ENCODE measurements at places on chromosomes 2 and 18. TPM values are rescaled to one million over a fixed set of nuclear protein-coding genes. Genes with fewer than 3 reads are reported as not detected.

Gene RTP5
- 0.19 TPM for polyA plus RNA-seq

Gene DIS3L2
- polyA plus RNA-seq, result 17.1 TPM

Gene STK39
- polyA plus RNA-seq, result 9.5 TPM

Gene MDH1B
- polyA plus RNA-seq, result 0.95 TPM

Gene SPOPL
- 2.5 TPM for polyA plus RNA-seq

Gene ASNSD1
- 22.8 TPM for polyA plus RNA-seq

Gene SDC1
- polyA plus RNA-seq, result 16.1 TPM

Gene ALPI
- not detected for polyA plus RNA-seq

Gene EML6
- polyA plus RNA-seq, result 2.3 TPM

Gene YWHAQ
- polyA plus RNA-seq, result 131 TPM

Gene IL18RAP
- polyA plus RNA-seq, result 0.52 TPM

Gene TTC27
- polyA plus RNA-seq, result 3.4 TPM

Gene GCA
- 18.1 TPM for polyA plus RNA-seq

Gene PDCD1
- polyA plus RNA-seq, result 0.23 TPM

Gene REEP1
- 4.2 TPM for polyA plus RNA-seq

Gene ARPC2
- 90.7 TPM for polyA plus RNA-seq

Gene ATP6V1C2
- 2.0 TPM for polyA plus RNA-seq

Gene CCDC178
- polyA plus RNA-seq, result 0.68 TPM

Gene CDH20
- not detected for polyA plus RNA-seq

Gene SKOR2
- not detected for polyA plus RNA-seq

Gene FSIP2
- polyA plus RNA-seq, result 0.11 TPM

Gene SULT1C4
- polyA plus RNA-seq, result 0.42 TPM

Gene SERPINB10
- not detected for polyA plus RNA-seq

Gene DNER
- polyA plus RNA-seq, result 2.3 TPM

Gene IL37
- polyA plus RNA-seq, result not detected

Gene ANKRD53
- polyA plus RNA-seq, result 10.2 TPM

Gene HAAO
- 31.6 TPM for polyA plus RNA-seq

Gene SIX3
- polyA plus RNA-seq, result 1.7 TPM

Gene CD8A
- polyA plus RNA-seq, result 1.4 TPM

Gene TSPYL6
- not detected for polyA plus RNA-seq

Gene CTDSP1
- polyA plus RNA-seq, result 76.0 TPM

Gene LYG2
- polyA plus RNA-seq, result 0.16 TPM

Gene PTPRM
- 28.7 TPM for polyA plus RNA-seq

Gene OSBPL6
- 1.4 TPM for polyA plus RNA-seq

Gene TCF23
- not detected for polyA plus RNA-seq

Gene ABCG5
- polyA plus RNA-seq, result not detected

Gene TTC39C
- polyA plus RNA-seq, result 20.0 TPM

Gene DQX1
- 0.07 TPM for polyA plus RNA-seq

Gene MAP3K20
- 4.1 TPM for polyA plus RNA-seq

Gene ZAP70
- polyA plus RNA-seq, result 2.6 TPM

Gene ZNF385B
- polyA plus RNA-seq, result 0.49 TPM

Gene RGPD3
- 0.08 TPM for polyA plus RNA-seq

Gene CXCR1
- 0.08 TPM for polyA plus RNA-seq

Gene UGT1A3
- polyA plus RNA-seq, result not detected

Gene UGT1A10
- not detected for polyA plus RNA-seq

Gene SNX17
- polyA plus RNA-seq, result 38.8 TPM

Gene NTSR2
- not detected for polyA plus RNA-seq

Gene REL
- polyA plus RNA-seq, result 1.9 TPM
